ENCODE measurements at places on chromosomes 5 and 9.
A peak's percentile ranks its signal among the peaks of the same experiment; 100 is the strongest.

GRCh38 chr5:167639766-167640165 lies 651.7 kb upstream of the WWC1 start:
- DNase-seq: no peak

- no peak for DNase-seq
These were observed 8.9 kb downstream of the DAB2IP start for GRCh38 chr9:121660367-121660766.

- DNase-seq: no peak
These were observed 6.3 kb downstream of the SLC12A7 start for GRCh38 chr5:1105350-1106265.

- DNase-seq: peak; percentile 67
These were observed 3.2 kb upstream of the ADRA1B start for GRCh38 chr5:159913048-159913447.

GRCh38 chr5:95734906-95735305 lies 3.8 kb downstream of the RHOBTB3 start:
- DNase-seq: no peak

GRCh38 chr5:160869989-160870521 lies 18.0 kb upstream of the ATP10B start:
- DNase-seq: no peak

GRCh38 chr9:136853596-136854112 lies 1.5 kb downstream of the MAMDC4 start:
- DNase-seq: no peak

GRCh38 chr9:543478-543877 lies 298.0 kb upstream of the DMRT1 start:
- DNase-seq: no peak

- no peak for DNase-seq
These were observed 138.4 kb downstream of the KCTD16 start for GRCh38 chr5:144308906-144309670.

DNA sequence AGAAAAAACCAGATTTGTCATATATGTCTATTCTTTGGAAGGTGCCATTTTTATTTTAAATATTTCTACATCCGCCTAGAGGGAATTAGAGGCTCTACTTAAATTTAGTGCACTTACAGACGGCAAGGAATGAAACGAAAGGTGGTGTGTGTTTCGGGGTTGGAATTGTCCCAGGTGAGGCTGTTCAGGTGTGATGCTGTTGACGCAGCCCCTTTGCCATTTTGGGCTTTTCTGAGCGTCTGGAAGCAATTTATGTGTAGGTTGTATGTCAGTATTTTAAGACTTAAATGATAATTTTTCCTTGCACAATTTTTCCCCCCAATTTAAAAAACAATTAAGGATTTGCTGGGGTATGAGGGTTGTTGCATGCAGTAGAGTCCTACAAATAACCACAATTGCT lies 2.0 kb downstream of the TENT4A start:
- no peak for DNase-seq

DNA sequence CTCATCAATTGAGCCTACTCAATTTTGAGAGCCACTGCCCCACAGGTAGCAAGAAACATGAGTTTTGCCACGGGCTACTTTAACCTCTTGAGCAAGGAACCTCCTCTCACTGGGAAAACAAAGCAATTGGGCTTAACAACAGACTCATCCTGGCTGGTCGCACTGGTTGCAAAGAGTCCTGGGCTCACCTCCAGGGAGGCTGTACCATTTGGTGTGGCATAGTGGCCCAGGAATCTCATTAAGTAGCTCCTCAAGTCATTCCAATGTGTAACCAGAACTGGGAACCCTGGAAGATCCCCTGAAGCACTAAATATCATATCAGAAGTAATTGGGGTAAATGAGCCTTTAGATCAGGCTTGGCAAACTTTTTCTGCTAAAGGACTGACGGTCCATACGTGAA lies 78.5 kb downstream of the MYO10 start:
- peak; percentile 23 for DNase-seq

DNA sequence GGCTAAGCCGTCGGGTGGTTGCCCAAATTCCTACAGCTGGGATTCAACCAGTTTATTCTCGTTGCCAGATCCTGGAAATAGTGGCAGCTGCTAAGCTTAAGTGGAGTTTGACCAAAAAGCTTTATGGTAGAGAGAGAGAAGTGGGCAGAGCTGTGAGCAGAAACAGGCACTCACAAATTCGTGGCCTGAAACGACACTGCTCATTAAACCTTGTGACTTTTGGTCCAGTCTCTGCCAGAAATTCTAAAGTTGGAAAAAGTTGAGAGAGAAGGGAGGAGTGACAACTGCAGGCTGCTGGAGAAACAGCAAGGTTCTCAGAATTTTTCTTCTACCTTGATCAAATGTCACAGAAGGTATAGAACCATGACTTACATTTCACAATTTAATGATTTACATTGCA lies 131.5 kb downstream of the MTX3 start:
- DNase-seq: no peak

GRCh38 chr9:23774266-23774665 lies 51.8 kb downstream of the ELAVL2 start:
- no peak for DNase-seq

GRCh38 chr9:3575821-3576220 lies 50.0 kb upstream of the RFX3 start:
- DNase-seq: no peak
